Activated CD8-positive, alpha-beta T cell treated with anti-CD3 and anti-CD28 coated beads, Interleukin-2, amount 10 ng/mL, durations not matched to agents 7 days and 5 days (primary cell): ENCODE measurements at places on chromosomes 11 and 22.

DNA sequence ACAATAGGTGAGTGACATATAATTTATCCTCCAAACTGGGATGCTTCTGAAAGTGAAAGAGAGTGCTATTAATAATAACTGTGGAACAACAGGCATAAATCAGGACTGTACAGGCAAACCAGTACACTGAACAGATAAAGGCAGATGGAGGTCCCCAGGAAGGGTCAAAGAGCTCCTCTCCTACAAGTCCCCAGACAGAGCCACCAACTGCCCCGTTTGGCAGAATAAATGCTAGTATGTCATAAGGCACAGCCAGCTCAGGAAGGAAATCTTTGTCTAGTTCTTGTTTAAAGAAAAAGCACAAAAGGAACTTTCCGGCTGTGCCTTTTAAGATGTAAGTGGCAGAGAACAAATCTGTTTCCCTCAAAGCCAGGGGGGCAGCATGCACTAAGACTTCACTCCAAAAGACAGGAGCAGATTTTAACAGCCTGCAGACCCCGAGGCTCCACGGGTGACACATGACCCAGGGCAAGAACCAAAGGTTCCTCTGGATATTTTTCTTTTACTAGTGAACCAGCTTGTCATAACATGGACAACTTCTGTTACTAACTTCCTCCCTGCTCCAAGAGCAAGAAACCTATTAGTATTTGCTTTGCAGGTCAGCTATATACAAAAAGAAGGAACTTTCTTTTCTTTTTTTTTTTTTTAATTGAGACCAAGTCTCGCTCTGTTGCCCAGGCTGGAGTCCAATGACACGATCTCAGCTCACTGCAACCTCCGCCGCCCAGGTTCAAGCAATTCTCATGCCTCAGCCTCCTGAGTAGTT, 50.2 kb downstream of the MYH9 start:
- DNase-seq, result no peak

- no peak for DNase-seq
Observed at GRCh38 chr11:77968337-77968736, 26.1 kb downstream of the INTS4 start.

- DNase-seq, result no peak
Observed at GRCh38 chr22:22728382-22728781, 84.0 kb downstream of the GGTLC2 start.

- peak; percentile 65 for DNase-seq
Observed at GRCh38 chr11:363948-364761, 5.1 kb upstream of the B4GALNT4 start.

GRCh38 chr11:99349151-99349673, 328.5 kb downstream of the CNTN5 start:
- DNase-seq, result no peak

- DNase-seq, result no peak
Observed at GRCh38 chr11:35009944-35010342, 93.5 kb downstream of the PDHX start.

DNA sequence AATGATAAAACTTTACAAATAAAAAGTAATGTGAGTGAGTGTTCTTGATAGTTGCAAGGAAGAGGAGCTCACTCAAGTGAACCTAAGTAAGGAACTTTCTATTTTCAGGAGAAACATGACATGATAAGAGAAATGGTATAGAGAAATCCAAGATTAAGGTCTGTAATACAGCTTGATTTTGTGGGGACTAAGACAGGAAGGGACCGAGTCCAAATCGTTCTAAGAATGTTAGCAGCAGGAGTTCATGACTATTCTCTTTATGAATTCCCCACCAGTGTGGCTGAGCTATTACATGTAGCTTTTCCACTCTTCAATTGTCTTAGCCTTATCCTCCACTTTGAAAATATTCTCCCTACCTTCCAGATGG, 698.6 kb upstream of the ARHGAP42 start:
- no peak for DNase-seq

DNA sequence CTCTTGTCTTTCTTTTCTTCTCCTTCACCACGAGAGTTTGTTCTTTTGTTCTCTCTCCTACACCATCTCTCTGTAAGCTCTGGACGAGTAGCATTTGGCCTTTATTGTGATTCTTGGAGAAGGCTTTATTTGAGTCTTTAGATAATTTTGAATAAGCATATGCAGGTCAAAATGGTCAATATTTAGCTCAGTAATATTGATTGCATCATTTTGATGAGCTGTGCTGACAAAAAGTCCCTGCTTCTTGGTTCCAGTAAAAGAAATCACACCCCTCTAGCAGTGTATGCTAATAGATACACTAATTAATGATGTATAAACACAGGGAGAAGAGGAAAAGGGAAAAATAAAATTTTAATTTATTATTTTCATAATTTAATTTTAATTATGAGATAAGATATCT, 25.8 kb upstream of the MUC15 start:
- no peak for DNase-seq
